ENCODE measurements at places on chromosomes 13 and 19.

DNA sequence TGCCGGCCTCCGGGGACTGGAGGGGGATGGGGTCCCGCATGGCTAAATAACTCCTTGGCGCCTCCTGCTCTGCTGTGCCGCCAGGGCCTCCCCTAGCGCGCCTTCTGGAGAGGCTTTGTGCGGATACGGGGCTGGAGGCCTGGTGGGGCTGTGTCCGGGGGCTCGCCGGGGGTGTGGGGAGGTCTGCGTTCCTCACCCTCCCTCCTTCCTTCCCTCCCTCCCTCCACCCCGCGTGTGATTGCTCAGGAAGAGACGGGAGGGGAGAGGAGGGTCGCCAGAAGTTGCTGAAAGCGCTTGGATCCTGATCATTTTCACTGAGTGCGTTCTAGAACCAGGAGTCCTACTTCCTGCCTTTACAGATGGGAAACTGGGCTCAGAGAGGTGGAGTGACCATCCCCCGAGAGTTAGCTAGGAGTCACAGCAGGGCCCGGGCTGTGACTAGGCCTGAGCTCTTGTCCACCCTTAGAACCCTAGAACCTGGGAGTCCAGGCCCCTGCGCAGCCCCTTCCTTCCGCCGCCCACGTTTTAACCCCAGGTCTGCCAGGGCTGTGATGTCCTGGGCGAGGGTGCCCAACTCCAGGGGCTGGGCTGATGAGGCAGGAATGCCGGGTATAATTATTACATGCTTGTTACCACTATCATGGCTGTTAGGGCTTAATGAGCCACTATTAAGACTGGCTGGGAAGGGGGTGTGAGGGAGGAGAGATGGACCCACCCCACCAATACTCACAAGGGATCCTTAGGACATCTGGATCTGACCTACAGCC, 782 bp upstream of the JUND start:
- no peak for DNase-seq

DNA sequence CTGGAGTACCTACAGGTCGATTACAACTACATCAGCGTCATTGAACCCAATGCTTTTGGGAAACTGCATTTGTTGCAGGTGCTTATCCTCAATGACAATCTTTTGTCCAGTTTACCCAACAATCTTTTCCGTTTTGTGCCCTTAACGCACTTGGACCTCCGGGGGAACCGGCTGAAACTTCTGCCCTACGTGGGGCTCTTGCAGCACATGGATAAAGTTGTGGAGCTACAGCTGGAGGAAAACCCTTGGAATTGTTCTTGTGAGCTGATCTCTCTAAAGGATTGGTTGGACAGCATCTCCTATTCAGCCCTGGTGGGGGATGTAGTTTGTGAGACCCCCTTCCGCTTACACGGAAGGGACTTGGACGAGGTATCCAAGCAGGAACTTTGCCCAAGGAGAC, 4.7 kb downstream of the SLITRK5 start:
- no peak for DNase-seq

DNA sequence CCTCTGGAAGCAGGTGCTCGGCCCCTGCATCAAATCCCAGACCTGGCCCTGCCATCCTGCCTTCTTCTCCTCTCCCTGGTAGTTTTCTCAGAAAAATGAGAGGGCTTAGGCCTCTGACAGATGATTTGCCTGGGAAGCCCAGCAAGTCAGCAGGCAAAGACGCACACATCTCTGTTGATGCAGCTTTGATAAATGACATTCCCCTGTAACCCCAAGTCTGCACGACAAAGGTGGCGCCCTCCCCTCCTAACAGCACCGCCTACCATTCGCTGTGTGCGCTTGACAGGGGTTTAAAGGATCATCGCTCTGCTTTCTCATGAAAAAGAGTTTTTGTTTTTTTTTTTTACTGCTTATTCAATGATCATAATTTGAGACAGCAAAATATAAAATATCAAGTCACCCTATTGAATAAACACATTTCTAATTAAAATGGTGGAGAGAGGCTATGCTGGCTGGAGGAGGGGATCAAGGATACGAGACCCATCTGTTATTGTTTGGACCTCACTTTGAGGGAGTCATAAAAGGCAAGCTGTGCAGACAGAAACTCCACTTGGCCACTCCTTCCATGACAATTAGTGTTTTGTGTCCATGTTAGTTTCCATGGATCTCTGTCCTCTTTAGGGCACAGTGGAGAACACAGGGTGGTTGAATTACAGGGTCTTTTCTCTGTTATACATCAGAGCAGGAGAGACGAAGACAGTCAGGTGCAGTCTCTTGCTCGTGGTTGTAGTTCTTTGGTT, 126.1 kb downstream of the FGF9 start:
- no peak for DNase-seq

- DNase-seq = no peak
Measured at GRCh38 chr13:69124996-69125395, 982.6 kb upstream of the ATXN8OS start.

DNA sequence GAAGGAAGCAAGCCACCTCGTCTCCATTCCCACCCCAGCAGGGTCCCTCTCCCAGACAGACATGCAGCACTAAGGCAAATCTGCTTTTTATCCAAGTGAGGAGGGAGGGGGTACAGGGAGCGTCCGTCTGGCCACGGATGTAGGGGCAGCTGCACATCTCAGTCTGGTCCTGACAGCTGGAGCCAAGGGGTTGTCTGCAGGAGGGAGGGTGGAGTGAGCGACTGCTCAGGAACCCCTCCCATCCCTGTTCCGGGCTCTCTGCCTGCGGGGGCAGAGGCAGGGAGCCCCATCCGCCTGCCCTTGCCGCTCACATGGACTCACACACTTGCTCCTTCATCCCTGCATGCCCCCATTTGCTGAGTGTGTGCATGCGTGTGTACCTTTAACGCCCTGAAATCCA, 2.5 kb downstream of the TMEM190 start:
- DNase-seq = no peak
